Panc1 (cell line): ENCODE measurements at places on chromosomes 12 and 14. TPM values are rescaled to one million over a fixed set of nuclear protein-coding genes. Genes with fewer than 3 reads are reported as not detected.

DNA sequence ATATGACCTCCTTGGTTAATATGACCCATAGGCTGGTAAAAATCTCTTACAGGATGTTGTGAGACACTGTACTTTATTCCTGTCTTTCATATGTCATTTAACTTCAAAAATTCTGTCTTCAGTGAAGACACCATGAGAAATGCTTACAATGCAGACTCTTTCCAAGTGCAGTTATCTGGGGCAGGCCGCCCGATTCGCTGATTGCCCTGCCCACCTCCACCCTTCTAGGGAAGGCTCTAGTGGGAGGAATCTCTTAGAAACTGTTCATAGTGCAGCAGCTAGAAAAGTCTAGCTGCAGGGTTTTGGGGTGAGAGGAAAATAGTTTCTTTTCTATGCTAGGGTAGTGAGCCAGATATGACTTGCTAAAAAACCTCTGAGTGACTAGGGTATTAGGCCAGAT is 15.0 kb upstream of the CIPC start:
- no peaks in the 10 kb centered on the region for H3K36me3 ChIP-seq
- no peak overlapping the region for H3K4me3 ChIP-seq
- no peaks in the 10 kb centered on the region for H3K27me3 ChIP-seq
- no peaks in the 10 kb centered on the region for H3K4me1 ChIP-seq

GRCh38 chr12:12930633-12931219 is 21.2 kb downstream of the GPRC5D start:
- no peaks in the 10 kb centered on the region for H3K36me3 ChIP-seq
- H3K27me3 ChIP-seq: no peaks in the 10 kb centered on the region
- H3K4me1 ChIP-seq: peaks cover 14% of the 10 kb centered on the region
- H3K27ac ChIP-seq: no peak overlapping the region
- H3K4me3 ChIP-seq: no peak overlapping the region

- H3K27ac ChIP-seq: no peak overlapping the region
- H3K27me3 ChIP-seq: no peaks in the 10 kb centered on the region
- H3K4me1 ChIP-seq: no peaks in the 10 kb centered on the region
- no peak overlapping the region for H3K4me3 ChIP-seq
- DNase-seq: no peak
Observed at GRCh38 chr14:97250931-97251330, 453.7 kb downstream of the VRK1 start.

DNA sequence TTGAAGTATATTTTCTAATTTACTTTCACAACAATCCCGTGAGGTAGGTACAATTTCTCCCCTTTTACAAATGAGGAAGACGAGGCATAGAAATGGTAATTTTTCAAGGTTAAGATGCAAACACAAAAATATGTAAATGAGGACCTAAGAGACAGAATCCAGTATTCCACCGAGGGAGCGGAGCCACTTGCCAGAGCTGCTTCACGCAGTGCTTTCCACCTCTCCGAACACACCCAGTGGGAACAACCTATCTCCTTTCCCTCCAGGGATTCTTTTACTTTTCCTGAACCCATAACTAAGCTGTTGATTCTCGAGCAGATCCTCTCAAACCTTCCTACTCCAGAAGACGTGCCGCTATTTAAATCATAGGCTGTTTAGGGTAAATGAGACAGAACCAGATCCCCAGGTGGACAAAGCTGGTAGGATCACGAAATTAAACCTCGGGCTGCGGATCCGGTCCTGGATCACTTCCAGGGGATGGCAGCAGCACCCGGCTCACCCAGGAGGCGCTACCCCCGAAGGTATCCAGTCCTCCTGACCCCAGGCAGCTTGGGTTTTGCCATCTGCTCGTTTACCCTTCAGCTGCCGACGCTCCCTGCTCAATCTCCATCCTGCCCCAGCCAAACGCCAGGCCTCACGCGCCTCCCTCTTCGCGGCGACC is 1.5 kb downstream of the DDHD1 start:
- no peak for DNase-seq
- no peaks in the 10 kb centered on the region for H3K4me1 ChIP-seq
- H3K27me3 ChIP-seq: no peaks in the 10 kb centered on the region
- H3K36me3 ChIP-seq: no peaks in the 10 kb centered on the region; the same call in none of the 2 replicates
- H3K27ac ChIP-seq: peak overlapping the region; percentile 74

The EPYC gene
- not detected for total RNA-seq
